ENCODE measurements at places on chromosomes 3 and 15.

- DNase-seq: no peak
Measured at GRCh38 chr15:85545752-85546151, 165.3 kb downstream of the AKAP13 start.

DNA sequence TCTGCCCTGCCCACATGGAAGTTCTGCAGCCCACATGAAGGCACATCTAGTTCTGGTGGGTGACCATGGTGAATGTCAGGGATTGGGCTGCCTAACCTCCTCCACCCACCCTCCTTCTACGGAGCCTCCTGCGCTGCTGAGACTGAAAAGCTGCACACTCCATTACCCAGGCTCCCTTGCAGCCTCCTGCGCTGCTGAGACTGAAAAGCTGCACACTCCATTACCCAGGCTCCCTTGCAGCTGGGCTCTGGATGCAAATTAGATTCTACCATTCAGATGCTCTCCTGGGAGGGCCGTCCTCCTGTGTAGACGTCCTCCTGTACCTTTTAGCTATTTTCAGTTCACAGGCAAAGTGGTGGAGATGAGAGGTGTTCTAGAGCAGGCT is 32.1 kb downstream of the POMGNT2 start:
- no peak for DNase-seq

GRCh38 chr15:91329914-91330313 is 229.9 kb downstream of the SV2B start:
- DNase-seq: no peak

GRCh38 chr3:79453600-79453999 is 314.2 kb downstream of the ROBO1 start:
- DNase-seq: no peak

- no peak for DNase-seq
Measured at GRCh38 chr15:36278219-36278618, 301.2 kb upstream of the CDIN1 start.

- DNase-seq: peak; percentile 49
Measured at GRCh38 chr3:17431004-17431403, 311.4 kb downstream of the TBC1D5 start.

GRCh38 chr3:12920967-12921366 is 79.6 kb upstream of the RPL32 start:
- DNase-seq: no peak

DNA sequence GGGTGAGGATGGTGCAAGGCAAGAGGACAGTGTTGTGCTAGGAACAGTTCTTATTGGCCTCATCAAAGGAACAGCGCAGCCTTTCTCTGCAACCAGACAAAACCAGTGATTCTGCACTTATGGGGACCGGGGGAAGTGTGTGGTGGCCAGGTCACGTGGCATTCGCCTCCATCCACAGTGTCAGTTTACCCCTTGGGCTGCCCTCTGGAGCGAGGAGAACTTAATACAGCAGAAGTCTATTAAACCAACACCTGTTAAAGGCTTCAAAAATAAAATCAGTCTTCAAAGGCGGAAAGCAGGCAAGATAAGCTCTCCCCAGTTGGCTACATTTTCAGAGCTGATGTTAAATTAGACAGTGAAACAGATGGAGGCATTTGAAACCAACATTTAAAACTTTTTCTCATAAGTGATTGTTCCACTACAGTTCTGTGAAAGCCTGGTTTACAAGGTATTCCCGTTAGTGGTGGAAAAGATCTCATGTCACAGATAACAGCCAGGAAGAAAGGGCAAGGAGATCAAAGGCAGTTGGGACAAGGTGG is 75.2 kb downstream of the LRIG1 start:
- DNase-seq: no peak

GRCh38 chr15:56353740-56354139 is 11.5 kb upstream of the TEX9 start:
- no peak for DNase-seq

GRCh38 chr3:11370966-11371365 is 98.8 kb downstream of the ATG7 start:
- no peak for DNase-seq

DNA sequence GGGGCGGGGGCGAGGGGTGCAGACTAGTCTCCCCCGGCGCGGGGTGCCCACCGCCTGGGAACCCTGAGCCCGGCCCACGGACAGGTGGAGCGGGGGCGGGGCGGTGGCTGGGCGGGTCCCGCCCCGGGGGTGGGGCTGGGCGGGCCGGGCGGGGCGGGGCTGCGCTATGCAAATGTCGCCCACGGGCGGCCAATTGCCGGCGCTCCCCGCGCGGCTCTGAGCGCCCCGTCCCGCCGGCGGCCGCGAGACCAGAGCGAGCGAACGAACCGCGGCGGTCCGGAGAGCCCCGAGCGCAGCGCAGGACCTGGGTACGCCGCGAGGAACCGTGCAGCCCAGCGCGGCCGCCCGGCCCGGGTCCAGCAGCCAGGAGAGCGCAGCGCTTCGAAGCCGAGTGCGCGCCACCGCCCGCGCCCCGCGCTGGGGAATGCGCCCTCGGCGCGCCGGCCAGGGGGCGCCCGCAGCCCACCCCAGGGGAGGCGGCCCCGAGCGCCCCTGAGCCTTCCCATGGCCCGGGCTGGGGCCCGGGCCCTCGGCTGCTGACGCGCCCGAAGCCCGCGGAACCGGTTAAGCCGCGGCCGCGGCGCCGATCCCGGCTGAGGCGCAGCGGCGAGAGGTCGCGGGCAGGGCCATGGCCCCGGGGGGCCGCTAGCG is at the start of gene SEMA3F:
TSS of gene SEMA3F (plus strand) at position 485 of the 651 bp plus-strand sequence. CDS start 4,299 bp downstream, outside the sequence.
- DNase-seq: peak; percentile 44

- peak; percentile 72 for DNase-seq
Measured at GRCh38 chr3:182909318-182910040, 70.9 kb downstream of the DCUN1D1 start.

DNA sequence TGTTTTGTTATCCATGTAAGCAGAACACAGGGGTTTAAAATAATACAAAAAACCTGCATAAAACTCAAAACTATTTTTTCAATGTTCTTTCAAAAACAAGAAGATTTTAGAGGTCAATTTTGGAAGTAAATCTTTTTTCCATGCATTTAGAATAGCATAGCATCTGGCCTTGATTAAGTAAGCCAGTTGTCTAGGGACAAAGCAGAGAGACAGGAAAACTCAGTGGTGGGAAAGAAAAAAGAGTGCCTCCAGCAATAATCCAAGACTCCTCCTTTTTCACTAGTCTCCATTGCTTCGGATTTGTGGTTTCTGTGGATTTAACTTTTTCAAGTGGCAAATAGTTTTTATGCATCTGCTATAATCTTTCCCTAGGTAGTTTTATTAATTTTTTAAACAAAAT is 88.9 kb downstream of the SUCNR1 start:
- DNase-seq: no peak

DNA sequence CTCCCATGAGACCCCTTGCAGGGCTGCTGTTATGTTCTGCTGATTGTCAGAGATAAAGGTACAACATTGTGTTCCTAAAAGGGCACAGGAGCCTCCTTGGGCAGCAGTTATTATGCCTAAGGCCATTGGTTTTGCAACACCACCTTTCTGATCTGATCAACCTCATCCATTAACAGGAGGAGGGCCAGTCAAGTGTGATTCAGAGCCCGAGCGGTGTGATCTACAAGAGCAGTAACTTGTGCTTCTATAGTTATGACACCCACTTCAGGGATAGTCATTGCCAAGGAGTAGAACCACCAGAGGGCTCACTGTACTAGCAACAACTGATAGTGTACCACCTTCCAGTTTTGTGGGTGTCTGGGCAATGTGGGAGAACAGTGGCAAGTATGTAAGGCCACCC is 1457.9 kb upstream of the CADM2 start:
- no peak for DNase-seq

DNA sequence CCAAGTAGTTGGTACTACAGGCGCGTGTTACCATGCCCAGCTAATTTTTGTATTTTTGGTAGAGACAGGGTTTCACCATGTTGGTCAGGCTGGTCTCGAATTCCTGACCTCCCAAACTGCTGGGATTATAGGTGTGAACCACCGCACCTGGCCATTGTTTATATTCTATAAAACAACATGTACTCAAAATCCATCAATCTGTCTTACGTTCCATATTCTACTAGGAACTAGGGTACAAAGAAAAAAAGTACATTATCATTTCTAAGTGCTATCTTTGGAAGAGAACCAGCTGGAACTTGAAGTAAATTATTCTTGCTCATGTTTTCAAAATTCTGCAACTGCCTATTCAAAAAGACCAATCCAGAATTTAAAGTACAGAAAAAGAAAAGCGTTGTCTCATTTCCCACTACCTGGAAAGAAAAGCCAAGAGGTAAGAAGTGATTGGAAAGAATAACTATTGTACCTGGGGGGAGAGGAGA is 15.2 kb downstream of the SPPL2A start:
- DNase-seq: no peak

- no peak for DNase-seq
Measured at GRCh38 chr3:119562307-119562961, 3.0 kb upstream of the CD80 start.
